ENCODE measurements at places on chromosomes 7 and 10.

DNA sequence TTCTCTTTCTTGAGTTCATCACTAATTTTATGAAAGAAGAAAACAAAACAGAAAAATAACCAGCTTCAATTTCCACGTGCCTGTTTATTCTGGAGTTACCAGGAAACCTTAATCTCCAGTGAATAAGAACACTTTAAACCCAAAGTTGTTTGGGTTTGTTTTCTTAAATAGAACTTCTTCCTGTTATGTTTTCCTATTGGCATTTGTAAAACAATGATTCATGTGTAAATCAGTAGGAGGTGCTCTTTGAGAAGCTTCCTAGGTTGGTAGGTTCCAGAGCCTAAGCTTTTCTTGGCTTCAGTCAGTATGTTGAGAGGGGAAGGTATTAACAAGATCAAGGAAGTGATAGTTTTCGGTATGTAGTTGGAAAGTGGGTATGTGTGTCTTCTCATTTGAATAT lies 119.0 kb downstream of the BICC1 start:
- H3K4me3 ChIP-seq: no peak overlapping the region
- H3K27ac ChIP-seq: no peak overlapping the region
- no peaks in the 10 kb centered on the region for H3K36me3 ChIP-seq
- H3K4me1 ChIP-seq: no peaks in the 10 kb centered on the region
- DNase-seq: no peak

DNA sequence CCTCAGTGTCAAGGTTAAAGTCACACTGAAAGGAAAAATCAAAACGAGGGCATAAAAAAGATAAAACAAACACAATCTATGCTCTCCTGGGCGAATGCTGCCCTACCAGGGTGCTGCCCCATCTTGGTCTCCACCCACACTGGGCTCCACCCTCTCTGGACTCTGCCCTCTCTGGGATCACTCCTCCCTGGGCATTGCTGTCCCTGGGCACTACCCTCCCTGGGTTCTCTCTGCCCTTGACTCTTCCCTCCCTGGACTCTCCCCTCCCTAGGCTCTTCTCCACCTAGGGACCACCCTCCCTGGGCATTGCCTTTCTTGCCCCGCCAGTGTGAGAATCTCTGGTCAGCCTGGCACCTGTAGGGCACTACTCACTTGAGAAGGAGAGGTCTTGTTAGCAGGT lies 8.6 kb downstream of the GDF2 start:
- H3K4me3 ChIP-seq: no peak overlapping the region
- H3K4me1 ChIP-seq: no peaks in the 10 kb centered on the region
- no peaks in the 10 kb centered on the region for H3K36me3 ChIP-seq
- no peak for DNase-seq
- no peak overlapping the region for H3K27ac ChIP-seq

- H3K27ac ChIP-seq: no peak overlapping the region
- H3K4me3 ChIP-seq: no peak overlapping the region
- peaks cover 14% of the 10 kb centered on the region for H3K27me3 ChIP-seq
- H3K4me1 ChIP-seq: no peaks in the 10 kb centered on the region
- DNase-seq: no peak
Measured at GRCh38 chr10:14156104-14156503, 174.6 kb downstream of the FRMD4A start.

GRCh38 chr10:98344589-98345038 lies 70.4 kb downstream of the PYROXD2 start:
- H3K36me3 ChIP-seq: no peaks in the 10 kb centered on the region
- peaks cover 19% of the 10 kb centered on the region for H3K27me3 ChIP-seq
- DNase-seq: no peak
- no peak overlapping the region for H3K4me3 ChIP-seq
- H3K4me1 ChIP-seq: peaks cover 18% of the 10 kb centered on the region

All from activated CD8-positive, alpha-beta T cell treated with anti-CD3 and anti-CD28 coated beads, Interleukin-2, amount 10 ng/mL, durations not matched to agents 7 days and 5 days (primary cell).